A549 treated with DMSO at 1 μM for 4 hours (cell line): ENCODE measurements at places on chromosomes 7 and 10. TPM values are rescaled to one million over a fixed set of nuclear protein-coding genes. Genes with fewer than 3 reads are reported as not detected.

CEP55 gene
- total RNA-seq, result 56.8 to 76.0 TPM (median 71.2 TPM) in 5 replicates

ZC3HAV1 gene
- 31.8 to 38.8 TPM (median 35.6 TPM) in 5 replicates for total RNA-seq

FANK1 gene
- total RNA-seq, result 2.9 to 5.7 TPM (median 4.2 TPM) in 5 replicates

SPDYE1 gene
- not detected in 5 replicates for total RNA-seq

EN2 gene
- total RNA-seq, result 0.47 to 1.3 TPM (median 0.99 TPM) in 5 replicates

PARD3 gene
- 68.4 to 93.8 TPM (median 85.7 TPM) in 5 replicates for total RNA-seq

THSD7A gene
- total RNA-seq, result 1.7 to 3.2 TPM (median 2.8 TPM) in 5 replicates

LRMDA gene
- 3.0 to 4.2 TPM (median 3.9 TPM) in 5 replicates for total RNA-seq
